Activated naive CD4-positive, alpha-beta T cell treated with anti-CD3 and anti-CD28 coated beads, Interleukin-2, amount 10 ng/mL, durations not matched to agents 7 days and 5 days (primary cell): ENCODE measurements at places on chromosomes 12 and 14.

DNA sequence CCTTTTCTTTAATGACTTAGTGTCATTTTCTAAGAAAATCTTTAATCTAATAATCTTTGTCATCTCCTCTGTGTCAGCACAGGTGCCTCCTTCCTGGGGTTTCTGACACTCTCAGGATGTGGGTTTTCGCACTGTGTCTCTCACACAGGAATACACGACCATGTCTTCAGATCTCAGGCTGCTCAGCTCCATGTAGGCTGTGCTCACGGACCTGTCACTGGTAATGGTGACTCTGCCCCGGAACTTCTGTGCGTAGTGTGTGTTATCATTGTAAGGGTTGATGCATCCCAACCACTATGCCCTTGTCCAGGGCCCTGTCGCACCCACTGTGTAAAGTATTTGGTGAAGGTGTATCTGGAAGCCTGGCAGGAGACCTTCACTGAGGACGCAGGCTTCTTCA, 647.8 kb downstream of the TMEM121 start:
- H3K27ac ChIP-seq: peak overlapping the region; percentile 90
- H3K4me1 ChIP-seq: peaks cover 72% of the 10 kb centered on the region
- no peaks in the 10 kb centered on the region for H3K36me3 ChIP-seq

GRCh38 chr12:4212845-4213244, 60.7 kb upstream of the CCND2 start:
- peaks cover 3% of the 10 kb centered on the region for H3K36me3 ChIP-seq
- H3K27me3 ChIP-seq: peaks cover 14% of the 10 kb centered on the region
- no peak overlapping the region for H3K4me3 ChIP-seq

DNA sequence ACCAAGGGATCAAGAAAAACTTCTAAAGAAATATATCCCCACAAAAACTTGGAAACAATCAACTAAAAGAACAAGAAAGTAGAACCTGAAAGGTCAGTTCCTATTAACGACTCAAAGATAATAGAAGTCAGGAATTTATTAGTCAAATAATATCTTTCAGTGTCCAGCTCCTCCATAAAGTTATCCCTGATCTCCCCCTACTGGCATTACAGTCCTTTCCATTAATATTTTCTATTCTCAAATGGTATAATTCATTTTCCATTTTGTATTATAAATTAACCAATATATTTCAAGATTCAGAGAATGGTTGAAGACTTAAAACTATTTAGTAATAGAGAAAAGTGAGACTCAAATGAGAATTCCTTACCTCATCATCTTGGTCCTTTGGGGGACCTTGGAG, 11.6 kb upstream of the SUPT16H start:
- H3K27me3 ChIP-seq: no peaks in the 10 kb centered on the region
- peaks cover 71% of the 10 kb centered on the region for H3K36me3 ChIP-seq
- H3K4me1 ChIP-seq: no peaks in the 10 kb centered on the region
- no peak overlapping the region for H3K27ac ChIP-seq
- no peak for DNase-seq
- no peak overlapping the region for H3K4me3 ChIP-seq

DNA sequence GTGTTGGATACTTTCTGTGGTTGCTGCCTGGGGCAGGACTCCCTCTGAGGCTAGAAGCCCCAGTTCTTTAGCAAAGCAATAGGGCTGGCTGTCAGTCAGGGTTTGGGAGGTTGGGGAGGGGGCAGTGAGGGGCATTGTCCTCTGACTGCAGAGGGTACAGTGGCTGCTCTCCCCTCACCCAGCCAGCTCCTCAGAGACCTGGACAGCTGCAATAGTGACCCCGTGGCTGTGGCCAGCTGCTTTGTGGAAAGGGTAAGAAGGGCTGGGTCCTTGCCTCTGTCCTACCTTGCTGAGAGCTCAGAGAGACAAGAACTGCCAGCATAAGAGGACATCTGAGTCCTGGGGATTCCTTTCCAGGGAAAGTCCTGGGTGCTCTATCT, 25.8 kb downstream of the PLEKHG3 start:
- DNase-seq: no peak
- peaks cover 18% of the 10 kb centered on the region for H3K27me3 ChIP-seq
- peaks cover 73% of the 10 kb centered on the region for H3K4me1 ChIP-seq
- H3K27ac ChIP-seq: no peak overlapping the region
- H3K36me3 ChIP-seq: peaks cover 46% of the 10 kb centered on the region

DNA sequence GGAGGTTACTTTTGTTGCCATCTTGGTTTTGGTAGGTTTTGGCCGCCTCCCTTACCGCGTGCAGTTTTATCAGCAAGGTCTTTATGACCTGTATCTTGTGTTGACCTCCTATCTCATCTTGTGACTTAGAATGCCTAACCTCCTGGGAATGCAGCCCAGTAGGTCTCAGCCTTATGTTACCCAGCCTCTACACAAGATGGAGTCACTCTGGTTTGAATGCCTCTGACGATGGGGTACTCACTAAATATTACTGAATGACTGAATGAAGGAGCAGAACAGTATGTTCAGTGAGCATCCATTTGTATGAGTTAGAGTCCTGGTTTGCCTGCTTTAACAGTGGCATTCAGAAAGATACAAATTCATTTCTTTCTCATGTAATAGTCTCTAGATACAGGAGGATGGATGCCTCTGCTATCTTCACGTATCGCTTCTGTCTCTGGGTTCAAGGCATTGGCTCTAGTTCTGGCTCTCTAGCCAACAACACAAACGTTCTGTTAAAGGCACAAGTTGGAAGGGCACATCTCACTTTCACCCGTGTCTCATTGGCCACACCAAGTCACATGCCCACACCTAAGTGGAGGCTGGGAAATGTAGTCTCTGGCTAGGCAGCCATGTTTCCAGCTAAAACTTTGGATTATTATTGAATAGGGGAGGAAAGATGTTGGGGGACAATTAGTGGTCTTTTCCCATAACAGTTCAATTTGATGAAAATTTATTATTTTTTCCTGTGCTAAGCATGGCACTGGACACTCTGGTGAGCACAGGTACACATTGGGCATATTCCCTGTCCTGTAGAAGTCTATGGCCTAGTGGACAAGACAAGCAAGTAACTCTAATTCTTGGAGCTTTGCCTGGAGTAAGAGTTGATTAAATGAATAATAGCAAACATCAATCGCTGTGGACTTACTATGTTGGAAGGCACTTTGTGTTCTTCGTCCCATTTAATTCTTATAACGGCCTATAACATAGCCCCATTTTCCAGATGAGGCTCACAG, 75.2 kb upstream of the RPH3A start:
- no peaks in the 10 kb centered on the region for H3K36me3 ChIP-seq
- DNase-seq: no peak
- H3K4me3 ChIP-seq: no peak overlapping the region
- no peaks in the 10 kb centered on the region for H3K4me1 ChIP-seq
- no peak overlapping the region for H3K27ac ChIP-seq

GRCh38 chr14:82878951-82879350, 1345.3 kb upstream of the SEL1L start:
- no peak overlapping the region for H3K27ac ChIP-seq
- no peaks in the 10 kb centered on the region for H3K4me1 ChIP-seq
- no peaks in the 10 kb centered on the region for H3K36me3 ChIP-seq
- H3K4me3 ChIP-seq: no peak overlapping the region

DNA sequence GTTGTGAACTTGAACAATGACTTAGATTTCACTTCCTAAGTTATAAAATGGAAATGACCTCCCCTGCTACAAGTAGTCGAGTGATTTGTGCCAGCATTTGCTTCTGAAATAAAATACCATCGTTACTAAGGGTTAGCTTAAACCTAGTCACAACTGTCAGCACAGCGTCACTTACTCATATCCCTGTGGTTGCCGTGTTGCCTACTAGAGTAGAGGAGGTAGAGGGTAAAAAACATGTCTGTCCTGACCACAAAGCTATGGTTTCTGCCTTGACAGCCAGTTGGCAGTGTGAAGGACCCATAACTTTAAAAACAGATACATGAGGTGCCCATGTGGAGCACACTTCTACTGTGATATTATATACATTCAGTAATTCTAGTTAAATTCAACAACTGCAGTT, 234.2 kb upstream of the RGS6 start:
- H3K4me3 ChIP-seq: no peak overlapping the region
- DNase-seq: no peak
- H3K36me3 ChIP-seq: peaks cover 49% of the 10 kb centered on the region
- no peaks in the 10 kb centered on the region for H3K27me3 ChIP-seq
- H3K27ac ChIP-seq: no peak overlapping the region

DNA sequence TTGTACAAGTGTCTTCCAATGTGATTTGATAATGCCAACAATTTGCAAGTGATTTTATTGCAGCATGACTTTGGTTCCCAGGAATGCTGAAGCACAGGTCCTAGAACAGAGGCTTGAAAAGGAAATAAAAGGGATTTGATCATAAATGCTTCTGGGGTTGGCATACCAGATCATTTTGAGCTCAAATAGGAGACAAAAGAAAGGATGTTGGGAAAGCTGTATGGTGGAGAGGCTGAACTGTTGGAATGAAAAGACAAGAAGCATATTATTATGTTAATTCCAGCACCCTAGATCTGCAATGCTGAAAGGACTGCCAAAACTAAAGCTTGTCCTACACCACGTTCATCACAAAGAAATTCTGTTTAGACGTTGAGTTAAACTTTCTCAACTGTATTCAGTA, 143.1 kb downstream of the BICD1 start:
- no peak overlapping the region for H3K27ac ChIP-seq
- H3K4me1 ChIP-seq: no peaks in the 10 kb centered on the region
- no peak for DNase-seq
- no peak overlapping the region for H3K4me3 ChIP-seq
- peaks cover 1% of the 10 kb centered on the region for H3K36me3 ChIP-seq

DNA sequence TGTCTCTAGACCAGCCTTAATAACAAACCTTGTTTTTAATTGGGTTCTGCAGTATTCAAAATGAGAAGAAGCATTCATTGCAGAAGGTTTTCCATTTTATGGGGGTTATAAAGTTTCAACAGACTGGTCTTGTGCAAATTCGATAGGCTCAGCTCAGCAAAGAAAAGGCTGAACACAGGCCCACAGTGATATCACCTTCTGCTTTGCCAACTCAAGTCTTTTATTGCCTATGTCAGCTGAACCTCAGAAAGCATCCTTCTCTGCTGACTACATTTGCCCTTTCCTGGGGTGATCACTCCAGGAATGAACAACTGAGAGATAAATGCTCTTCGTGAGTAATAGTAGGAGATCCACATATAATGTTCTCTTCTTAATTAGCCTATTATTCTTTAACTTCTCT, 134.5 kb upstream of the CCDC175 start:
- H3K4me1 ChIP-seq: no peaks in the 10 kb centered on the region
- H3K36me3 ChIP-seq: no peaks in the 10 kb centered on the region
- H3K4me3 ChIP-seq: no peak overlapping the region

DNA sequence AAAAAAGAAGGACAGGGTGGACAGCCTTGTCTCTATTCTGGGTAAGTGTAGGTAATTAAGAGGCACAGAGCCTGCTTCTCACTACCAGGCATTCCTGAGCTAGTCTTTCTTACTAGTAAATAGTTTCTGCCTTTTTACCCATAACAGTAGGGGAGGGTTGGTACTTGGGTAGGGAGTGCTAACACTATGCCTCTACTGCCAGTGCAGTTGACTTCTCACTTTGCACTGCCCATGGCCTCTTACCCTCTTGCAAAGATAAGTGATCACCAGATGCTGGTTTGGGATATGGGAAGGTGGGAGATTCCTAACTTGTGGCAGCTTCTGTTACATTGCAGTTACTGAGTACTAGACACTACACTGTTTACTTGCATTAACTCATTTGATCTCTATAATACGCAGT, 11.6 kb downstream of the AHSA1 start:
- no peak for DNase-seq
- no peaks in the 10 kb centered on the region for H3K4me1 ChIP-seq
- H3K27me3 ChIP-seq: peaks cover 6% of the 10 kb centered on the region
- no peak overlapping the region for H3K4me3 ChIP-seq
- peaks cover 27% of the 10 kb centered on the region for H3K36me3 ChIP-seq
- no peak overlapping the region for H3K27ac ChIP-seq

GRCh38 chr12:9144730-9145106, 29.0 kb upstream of the A2M start:
- peaks cover 5% of the 10 kb centered on the region for H3K27me3 ChIP-seq
- H3K4me1 ChIP-seq: peaks cover 8% of the 10 kb centered on the region
- DNase-seq: no peak
- H3K4me3 ChIP-seq: no peak overlapping the region

DNA sequence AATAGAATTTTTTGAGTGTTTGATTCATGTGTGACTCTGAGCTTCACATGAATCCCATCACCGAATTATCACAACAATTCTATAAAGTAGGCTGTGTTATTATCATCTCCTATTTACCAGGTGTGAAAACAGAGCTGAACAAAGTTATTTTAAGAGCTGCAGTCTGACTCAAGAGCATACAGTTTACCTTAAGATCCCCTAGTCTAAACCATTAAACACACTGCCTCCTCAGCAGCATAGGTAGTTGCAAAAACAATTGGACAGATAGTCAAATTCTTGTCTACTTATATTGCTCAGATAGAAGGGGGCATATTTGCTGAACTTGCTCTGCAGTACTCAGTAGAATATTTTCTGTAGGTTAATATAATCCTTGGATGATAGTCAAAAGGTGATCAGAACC, 219.8 kb upstream of the ATP2B1 start:
- no peak for DNase-seq
- H3K27ac ChIP-seq: no peak overlapping the region
- no peaks in the 10 kb centered on the region for H3K27me3 ChIP-seq
- no peaks in the 10 kb centered on the region for H3K36me3 ChIP-seq
- H3K4me3 ChIP-seq: no peak overlapping the region

DNA sequence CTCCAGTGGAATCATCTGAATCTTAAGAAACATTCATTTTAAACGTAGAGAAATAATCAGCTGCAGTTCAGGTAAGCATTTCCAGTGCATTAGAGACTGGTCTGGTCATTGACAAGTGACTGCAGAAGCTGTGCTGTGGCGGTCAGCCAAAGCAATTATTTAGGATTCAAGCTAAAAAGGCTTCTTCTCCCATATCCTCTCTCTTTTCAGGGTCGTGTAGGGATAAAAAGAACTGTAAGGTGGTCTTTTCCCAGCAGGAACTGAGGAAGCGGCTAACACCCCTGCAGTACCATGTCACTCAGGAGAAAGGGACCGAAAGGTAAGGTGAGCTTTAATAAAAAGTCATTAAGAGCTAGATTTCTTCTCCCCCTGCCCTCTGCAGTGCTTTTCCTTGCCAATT, 48.1 kb downstream of the MSRB3 start:
- no peak overlapping the region for H3K27ac ChIP-seq
- no peak for DNase-seq
- no peak overlapping the region for H3K4me3 ChIP-seq
- no peaks in the 10 kb centered on the region for H3K4me1 ChIP-seq
- peaks cover 2% of the 10 kb centered on the region for H3K27me3 ChIP-seq

DNA sequence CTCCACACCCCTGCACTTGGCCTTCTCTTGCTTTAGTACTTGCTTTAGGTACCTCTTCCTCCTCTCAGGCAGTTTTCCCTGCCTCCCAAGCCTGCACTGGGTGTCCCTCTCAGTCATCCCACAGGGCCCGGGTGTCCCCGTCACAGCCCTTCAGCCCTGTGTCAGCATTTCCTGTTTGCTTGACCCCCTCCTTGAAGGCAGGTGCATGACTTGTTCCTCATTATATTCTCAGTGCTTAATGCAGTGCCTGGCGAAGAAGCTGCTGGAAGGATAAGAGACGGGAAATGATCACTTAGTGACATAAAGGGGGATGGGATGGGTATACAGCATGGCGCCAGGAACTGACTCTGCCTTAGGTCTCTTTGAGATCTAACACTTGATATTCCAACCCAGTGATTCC, 61.5 kb downstream of the IQSEC3 start:
- DNase-seq: no peak
- no peaks in the 10 kb centered on the region for H3K4me1 ChIP-seq
- no peak overlapping the region for H3K4me3 ChIP-seq
- no peak overlapping the region for H3K27ac ChIP-seq

GRCh38 chr12:32273712-32274111, 125.6 kb upstream of the FGD4 start:
- no peaks in the 10 kb centered on the region for H3K36me3 ChIP-seq
- peak overlapping the region; percentile 89 for H3K27ac ChIP-seq
- no peaks in the 10 kb centered on the region for H3K27me3 ChIP-seq
- peak overlapping the region; percentile 17 for H3K4me3 ChIP-seq
